ENCODE measurements at places on chromosomes 12 and 14.

DNA sequence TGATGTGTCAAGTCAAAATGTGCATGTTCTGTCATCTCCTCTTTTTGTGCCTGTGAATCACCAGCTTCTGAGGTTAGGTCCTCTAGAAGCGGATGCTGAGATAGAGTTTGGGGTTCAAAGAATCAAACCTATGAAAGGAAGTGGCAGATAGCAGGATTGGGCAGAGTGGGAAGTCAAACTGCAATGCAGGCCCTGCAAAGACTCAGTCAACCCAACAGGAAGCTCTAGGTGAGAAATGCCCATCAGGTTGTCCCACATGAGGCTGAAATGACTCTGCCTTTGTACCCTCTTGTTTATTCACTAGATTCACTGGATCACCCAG, 4.5 kb upstream of the MIA2 start:
- no peak for DNase-seq

DNA sequence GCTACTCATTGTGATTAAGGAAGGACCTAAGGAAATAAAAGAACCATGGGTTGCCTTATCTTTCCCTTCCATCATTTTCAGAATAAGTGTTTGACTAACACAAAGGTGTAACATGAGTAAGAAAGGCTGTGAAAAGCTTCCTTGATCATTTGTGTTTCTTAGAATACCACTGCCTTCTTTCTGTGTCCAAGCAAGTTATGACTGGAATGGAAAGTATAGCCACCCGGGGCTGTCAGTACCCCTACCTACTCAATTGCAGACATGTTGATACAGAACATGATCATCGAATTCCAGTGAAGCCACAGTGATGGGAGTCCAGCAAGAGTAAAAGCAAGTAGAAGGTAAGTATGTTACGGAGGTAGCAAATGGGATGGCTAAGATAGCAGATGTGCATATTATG, 209.8 kb downstream of the PELI2 start:
- no peak for DNase-seq

DNA sequence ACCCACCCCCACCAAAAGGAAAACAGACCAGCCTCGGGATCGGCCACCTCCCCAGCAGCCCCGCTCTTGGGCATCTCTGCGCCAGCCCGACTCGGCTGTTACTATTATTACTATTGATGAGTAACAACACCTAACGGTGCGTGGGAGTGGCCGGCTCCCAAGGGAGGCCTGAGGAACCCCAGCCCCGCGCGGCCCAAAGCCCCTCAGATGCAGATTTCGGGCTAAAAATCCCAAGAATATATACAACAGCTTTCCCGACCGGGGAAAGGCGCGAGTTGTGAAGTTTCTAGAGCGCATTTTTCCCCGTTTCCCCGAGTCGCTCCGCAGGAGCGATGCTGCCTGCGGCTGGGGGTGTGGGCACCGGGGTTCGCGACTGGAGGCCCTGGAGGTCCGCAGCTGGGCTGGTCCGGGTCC, 565 bp downstream of the NT5DC3 start:
- peak; percentile 57 for DNase-seq

GRCh38 chr12:32265456-32265855, 133.9 kb upstream of the FGD4 start:
- DNase-seq: no peak

GRCh38 chr12:110543252-110543959, 39.7 kb downstream of the PPTC7 start:
- DNase-seq: no peak

- DNase-seq: peak; percentile 91
These were observed at the start of gene PLEKHG3 for GRCh38 chr14:64704143-64704742. Gene PLEKHG3, plus strand, starts transcription at chr14:64704424. Its CDS starts 23,208 bp downstream, at chr14:64727632.

DNA sequence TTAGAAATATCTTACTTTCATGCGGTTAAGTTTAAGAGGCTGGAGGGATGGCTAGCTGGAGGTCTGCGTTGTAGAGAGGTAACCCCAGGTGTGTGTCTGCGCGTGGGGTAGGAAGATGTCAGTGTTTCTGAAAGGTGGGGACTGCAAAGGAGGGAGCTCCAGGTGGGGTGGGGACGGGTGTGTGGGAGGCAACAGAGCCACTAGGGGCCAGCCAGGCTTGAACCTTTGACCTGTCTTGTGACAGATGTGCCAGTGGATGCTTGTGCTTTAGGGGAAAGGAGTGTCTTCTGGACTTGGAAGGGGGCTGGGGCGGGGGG, 841 bp downstream of the GLI1 start:
- DNase-seq: no peak

- peak; percentile 34 for DNase-seq
These were observed 11.5 kb downstream of the FICD start for GRCh38 chr12:108526482-108527165.

DNA sequence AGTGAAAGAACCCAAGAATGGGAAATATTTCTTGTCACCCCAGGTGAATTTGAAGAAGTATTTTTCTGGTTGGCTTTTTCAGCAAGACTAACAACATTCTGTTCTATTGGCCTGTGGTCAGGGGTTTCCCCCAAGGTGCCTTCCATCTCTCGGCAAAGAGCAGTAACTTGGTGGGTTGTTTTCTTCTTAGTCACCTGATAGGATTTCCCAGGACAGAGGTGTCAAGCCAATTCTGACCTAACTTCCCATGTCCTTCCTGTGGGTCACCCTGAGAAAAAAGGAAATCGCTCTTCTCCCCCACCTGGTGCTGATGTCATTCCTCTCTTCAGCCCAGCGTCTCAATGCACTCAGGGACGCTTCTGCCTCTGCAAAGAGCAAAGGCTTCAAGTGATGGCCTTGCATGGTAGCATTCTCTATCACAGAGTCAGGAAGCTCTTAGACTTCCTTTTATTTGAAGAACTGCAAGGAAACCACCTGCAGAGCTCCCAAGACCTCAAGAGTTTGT, 16.1 kb upstream of the IFNG start:
- no peak for DNase-seq

GRCh38 chr12:123237646-123238329, 4.6 kb downstream of the MTRFR start:
- peak; percentile 69 for DNase-seq

GRCh38 chr14:76832503-76832988, 6.3 kb downstream of the LRRC74A start:
- no peak for DNase-seq

DNA sequence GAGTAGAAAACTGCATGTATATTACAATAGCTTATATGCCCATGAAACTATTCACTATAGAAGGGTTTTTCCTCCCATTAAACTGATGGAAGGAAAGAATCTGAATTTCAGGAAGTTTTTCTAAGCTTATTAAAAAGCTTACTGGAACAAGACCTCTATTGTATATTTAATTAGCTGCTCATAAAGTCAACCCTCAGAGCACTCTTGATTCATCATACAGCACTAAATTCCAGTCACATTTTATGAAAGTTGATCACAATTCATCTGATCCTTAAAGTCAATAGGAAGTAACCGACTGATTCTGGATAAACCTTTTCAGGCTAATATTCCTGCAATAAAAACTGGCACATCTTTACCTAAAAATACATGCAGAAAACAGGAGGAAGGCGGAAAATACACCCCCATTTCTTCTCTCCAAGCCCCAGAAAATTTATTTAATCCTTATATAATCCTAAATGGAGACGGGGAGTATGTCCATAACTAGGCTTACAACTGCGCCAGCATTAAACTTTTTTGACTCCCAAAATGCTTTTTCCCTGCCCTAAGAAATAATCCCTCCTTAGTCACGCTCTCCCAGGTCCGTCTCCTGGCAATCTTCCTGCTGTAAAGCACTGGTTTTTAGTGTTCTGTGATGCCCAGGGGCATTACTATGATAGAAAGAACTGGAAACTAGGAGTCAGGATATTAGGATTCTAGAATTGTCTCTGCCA, 35.3 kb downstream of the DICER1 start:
- no peak for DNase-seq

DNA sequence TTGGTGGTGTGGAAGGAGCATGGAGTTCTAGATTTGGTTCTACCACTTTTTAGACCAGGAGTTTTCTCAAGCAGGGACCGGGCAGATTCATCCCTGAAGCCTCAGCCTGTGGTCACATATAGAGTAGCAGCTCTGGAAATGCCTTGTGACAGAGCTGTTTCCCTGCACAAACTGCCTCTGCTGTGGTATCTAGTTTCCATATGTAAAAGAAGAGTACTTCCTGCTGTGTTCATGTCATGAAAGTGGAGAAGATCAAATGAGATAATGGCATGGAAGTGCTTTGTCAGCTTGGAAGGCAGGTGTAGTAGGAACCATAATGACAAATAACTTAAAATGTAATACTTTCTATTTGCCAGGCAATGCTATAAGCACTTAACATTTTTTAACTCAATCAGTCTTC, 26.1 kb downstream of the OTUB2 start:
- DNase-seq: no peak

- no peak for DNase-seq
These were observed 17.3 kb upstream of the YAF2 start for GRCh38 chr12:42255221-42255865.

GRCh38 chr14:64725261-64725815, 21.1 kb downstream of the PLEKHG3 start:
- DNase-seq: no peak

DNA sequence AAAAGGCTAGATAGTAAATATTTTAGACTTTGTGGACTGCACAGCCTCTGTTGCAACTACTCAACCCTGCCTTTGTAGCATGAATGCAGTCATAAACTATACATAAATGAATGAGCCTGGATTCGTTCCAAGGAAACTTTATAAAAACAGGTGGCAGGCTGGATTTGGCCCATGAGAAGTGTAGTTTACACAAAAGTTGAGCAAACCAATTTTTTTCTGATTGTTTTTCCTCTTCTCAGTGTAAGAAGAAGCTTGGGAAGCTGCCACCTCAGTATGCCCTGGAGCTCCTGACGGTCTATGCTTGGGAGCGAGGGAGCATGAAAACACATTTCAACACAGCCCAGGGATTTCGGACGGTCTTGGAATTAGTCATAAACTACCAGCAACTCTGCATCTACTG, 9.5 kb downstream of the OAS1 start:
- no peak for DNase-seq

- DNase-seq: peak; percentile 59
These were observed 160.1 kb downstream of the EPS8 start for GRCh38 chr12:15629108-15629507.

DNA sequence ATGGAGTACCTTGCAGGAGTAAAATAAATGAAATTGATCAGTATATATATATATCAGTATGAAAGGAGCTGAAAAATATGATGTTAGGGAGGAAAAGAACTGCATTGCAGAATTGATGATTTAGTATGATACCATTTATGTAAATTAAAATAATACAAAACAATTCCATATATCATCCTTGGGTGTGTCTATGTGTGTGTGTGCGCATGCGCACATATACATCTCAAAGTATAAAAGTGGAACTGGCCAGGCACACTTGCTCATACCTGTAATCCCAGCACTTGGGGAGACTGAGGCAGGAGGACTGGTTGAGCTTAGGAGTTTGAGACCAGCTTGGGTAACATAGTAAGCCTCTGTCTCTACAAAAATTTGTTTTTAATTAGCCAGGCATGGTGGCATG, 15.4 kb downstream of the GALNT16 start:
- no peak for DNase-seq

GRCh38 chr12:60020068-60020467, 424.2 kb downstream of the SLC16A7 start:
- DNase-seq: no peak

GRCh38 chr14:23633160-23633701, 2.9 kb upstream of the DHRS2 start:
- no peak for DNase-seq

DNA sequence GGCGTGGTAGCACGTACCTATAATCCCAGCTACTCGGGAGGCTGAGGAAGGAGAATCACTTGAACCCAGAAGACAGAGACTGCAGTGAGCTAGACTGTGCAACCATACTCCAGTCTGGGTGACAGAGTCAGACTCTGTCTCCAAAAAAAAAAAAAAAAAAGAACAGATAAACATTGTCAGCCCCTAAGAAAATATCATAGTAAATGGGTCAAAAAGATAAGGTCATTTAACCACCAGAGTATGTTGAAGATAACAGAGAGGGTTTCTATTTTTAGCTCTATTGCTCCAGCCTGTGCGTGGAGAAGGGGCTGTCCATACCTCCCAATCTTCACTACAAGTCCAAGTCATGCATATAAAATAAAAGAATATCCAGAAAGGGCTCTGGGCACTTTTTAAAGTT, 15.4 kb downstream of the LGMN start:
- DNase-seq: no peak

- peak; percentile 7 for DNase-seq
These were observed 41.2 kb downstream of the SLC38A1 start for GRCh38 chr12:46227616-46228015.

DNA sequence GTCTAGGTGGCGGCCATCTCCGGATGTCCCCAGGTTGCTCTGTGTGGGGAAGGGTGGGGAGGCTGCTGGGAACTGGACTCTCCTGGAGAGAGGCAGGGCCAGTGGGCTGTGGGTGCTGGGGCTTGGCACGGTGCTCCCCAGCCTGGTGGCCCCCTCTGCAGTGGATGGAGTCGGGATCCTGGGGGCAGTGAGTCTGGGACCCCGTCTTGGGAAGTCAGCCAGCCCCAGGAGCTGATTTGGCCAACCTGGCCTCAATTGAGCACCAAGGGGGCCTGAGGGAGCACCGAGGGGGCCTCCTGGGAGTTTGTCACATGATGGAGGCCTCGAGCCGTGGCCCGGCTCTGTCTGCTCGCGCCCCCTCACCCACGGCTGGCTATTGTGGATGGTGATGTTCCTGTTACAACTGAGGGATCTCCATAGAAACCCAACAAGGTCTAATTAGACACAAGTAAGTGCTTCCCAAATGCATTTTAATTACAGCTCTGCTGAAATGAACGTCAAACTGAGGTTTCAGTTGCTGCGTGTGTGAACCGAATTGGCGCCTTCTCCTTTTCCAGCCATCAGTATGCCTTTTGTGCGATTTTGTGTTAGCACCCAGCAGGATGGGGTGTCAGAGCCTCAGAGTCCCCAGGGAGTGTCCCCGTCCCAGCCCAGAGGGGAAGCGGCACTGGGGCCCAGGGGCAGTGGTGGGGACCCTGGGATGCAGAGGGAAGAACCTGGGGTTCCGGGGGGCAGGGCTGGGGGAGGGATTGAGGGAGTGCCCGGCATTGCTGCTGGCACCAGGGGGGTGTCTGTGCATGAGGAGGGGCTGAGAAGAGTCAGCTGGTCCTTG, 71.8 kb downstream of the KIF26A start:
- DNase-seq: no peak

DNA sequence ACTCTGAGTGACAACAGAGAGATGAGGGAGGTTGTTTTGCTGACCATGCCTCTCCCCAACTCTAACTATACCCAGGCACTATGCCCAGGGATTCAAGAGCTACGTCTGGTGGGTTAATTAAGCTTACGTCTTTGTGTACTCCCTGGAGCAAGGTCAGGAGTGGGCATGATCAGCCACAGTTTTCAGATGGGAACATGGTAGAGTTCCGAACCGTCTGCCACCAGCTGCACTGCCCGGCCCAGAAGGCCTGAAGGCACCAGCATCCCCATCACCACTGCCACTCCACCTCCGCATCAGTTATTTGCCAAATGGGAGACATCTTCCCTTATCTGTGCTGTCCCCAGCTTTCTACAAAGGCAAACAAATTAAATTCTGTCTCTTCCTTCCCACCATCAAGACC, 11.1 kb upstream of the GPX2 start:
- no peak for DNase-seq

GRCh38 chr12:105834496-105834895, 304.3 kb downstream of the NUAK1 start:
- no peak for DNase-seq

Measured in GM03348 (cell line).